ENCODE measurements at places on chromosomes 11 and 22.

DNA sequence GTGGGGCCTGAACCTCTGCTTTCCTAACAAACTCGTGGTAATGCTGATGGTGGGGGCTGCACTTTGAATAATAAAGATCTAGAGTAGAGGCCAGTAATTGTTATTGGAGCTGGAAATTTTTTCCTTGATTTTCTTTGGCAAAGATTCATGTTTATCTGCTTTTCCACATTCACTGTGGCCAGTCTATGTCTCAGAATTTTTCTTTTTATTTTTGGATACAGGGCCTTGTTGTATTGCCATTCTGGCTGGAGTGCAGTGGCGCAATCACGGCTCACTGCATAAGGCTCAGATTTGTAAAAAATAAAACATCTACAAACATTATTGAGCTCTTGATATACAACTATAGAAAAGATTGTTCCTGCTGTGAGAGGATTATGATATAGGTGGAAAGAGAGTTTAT, 1.6 kb downstream of the TMEM135 start:
- ATAC-seq = no peak

DNA sequence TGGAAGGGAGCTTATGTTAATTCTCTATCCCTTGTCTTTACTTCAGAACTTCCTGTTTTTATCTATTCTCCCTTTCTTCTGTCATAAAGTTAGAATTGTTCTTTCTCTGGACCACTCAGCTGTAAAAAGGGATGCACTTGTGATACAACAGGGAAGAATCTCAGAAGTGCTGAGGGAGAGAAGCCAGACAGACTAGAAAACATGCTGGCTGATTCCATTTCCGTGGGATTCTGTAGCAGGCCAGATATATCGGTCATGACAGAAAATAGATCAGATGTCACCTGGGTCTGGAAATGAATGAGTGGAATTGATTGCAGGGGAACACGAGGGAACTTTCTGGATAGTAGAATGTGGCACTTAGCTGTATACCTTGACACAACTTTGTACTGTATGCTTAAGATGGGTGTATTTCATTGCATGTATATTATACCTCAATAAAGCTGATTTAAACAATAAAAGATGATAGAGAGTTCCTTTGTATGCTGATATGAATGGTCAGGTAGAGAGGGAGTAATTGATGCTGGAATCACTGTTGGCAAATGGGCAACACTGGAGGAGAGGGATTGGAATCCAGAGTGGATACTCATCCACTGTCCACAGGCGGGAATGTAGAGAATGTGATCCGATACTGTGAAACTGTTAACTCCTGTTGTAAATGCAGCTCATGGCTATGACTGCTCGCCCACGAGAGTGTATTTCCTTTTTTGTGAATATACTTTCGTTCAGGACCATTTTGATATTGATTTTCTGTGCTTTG, 59.6 kb downstream of the ATXN10 start:
- ATAC-seq = no peak

DNA sequence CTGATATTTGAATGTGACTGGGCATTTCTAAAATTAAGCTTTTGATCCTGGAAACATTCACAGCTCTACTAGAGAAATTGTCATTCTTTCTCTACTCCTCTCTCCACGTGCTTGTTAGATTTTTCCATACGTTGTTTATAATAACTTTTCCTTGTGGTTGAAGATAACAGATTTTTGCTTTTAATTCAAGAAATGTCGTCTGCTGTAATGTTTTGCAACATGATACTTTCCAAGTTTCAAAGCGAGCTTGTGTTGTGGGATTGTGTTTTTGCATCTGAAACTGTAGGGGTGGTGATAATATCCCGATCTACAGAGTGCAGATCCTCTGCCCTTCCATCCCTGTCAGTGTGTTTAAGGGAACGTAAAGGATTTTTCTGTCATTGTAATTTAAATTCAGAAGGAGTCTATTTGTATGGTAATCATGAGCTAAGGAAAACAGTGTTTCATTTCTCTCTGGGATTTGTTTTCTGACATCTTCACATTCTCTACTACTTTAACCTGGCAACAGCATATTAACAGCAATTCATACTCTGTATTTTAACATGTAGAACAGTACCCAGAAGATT, 321.4 kb downstream of the FAT3 start:
- ATAC-seq = no peak

- ATAC-seq = no peak
These were observed 958 bp upstream of the TUT1 start for GRCh38 chr11:62592146-62592815.

DNA sequence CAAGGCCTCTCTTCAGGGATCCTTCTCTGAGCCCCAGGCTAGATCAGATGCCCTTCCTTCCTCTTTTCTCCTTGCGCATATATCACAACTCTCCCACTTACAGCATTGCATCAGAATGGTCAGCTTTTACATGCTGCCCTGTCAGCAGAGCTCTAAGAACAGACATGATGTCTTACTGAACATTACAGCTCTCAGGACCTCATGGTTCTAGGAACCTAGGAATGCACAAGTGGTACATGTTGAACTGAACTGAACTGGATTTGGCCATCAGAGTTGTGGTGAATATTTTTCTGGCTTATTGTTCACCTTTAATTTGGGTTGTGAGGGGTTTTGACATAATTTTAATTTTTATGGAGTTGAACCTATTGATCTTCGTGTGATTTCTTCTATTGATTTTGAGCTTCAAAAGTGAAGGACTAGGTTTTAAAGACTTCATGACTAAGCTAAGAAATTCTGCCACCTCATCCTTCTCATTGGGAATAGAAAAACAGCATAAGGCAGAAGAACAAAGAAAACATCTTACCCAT, 37.7 kb upstream of the SPON1 start:
- peak; percentile 41 for ATAC-seq

DNA sequence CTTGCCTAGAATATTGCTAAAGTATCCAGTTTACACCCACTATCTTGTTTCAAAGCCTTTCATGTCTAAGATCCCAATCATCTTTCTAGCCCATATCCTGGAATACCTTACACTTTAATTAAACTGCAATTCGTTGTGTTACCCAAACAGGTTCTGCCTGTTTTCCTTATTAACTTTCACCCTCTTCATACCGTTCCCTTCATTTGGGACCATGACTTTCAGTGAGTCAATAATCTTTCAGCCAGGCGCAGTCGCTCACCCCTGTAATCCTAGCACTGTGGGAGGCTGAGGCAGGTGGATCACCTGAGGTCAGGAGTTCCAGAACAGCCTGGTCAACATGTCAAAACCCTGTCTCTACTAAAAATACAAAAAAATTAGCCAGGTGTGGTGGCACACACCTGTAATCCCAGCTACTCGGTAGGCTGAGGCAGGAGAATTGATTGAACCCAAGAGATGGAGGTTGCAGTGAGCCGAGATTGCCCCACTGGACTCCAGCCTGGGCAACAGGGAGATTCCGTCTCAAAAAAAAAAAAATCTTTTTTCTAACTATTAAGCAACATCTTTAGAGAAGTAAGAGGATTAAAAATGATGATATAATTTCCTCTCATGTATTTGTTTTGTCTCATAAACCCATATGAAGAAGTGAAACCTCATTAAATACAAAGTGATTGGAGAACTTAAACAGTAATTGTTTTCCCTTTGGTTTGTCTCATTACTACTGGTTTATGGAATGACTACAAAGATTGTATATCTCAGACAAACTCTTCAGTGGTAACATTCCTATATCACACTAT, 20.7 kb downstream of the DMC1 start:
- no peak for ATAC-seq

DNA sequence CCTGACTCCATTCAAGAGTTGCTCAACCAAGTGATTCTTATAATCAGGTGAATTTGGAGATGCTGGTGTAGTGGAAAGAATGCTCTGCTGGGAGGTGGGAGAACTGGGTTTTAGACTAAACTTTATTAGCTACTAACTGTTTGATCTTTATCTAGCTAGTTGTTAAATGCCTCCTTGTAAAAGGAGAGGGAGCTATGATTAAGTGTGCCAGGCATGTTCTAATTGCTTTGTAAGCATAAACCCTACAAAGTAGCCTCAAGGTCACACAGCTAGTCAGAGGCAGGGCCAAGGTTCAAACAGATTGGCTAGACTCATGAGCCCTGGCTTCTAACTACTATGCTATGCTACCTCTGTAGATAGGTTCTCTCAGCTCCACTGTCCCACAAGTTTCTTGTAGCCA, 105.5 kb downstream of the NXPE2 start:
- ATAC-seq = no peak

- no peak for ATAC-seq
These were observed 858.4 kb upstream of the CCDC90B start for GRCh38 chr11:84144531-84144930.

DNA sequence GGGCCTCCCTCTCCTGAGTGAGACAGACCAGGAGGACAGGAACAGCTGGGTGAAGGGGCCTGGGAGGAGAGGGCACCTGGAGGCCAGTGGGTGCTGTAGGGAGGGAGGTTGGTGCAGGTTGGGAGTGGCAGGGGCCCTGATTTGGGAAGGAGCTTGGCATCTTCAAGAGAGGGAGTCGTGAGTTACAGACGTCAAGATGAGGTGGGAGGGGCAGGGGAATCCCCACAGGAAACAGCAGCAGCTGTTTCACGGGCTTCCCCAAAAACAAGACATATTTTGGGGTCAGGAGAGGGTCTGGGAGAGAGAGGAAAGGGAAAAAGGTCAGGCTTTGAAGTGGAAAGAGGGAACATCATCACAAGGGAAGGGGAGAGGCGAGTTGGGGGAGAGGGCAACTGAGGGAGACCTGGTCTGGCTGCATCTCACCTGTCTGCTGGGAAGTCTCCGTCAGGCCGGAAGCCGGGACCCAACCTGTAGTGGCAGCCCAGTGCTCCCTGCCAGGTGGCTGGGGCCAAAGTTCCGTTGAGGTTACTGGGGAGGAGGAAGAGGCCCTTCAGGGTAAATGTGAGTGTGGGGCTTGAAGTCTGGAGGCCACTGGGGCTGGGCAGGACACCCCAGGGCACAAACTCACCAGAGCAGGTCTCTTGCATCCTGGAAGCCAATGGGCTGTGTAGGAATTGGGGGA, 4.4 kb downstream of the NAALADL1 start:
- no peak for ATAC-seq

GRCh38 chr11:133207995-133208394, 324.3 kb downstream of the OPCML start:
- ATAC-seq = no peak

GRCh38 chr11:57490456-57491248, 24.9 kb downstream of the SLC43A1 start:
- ATAC-seq = no peak

DNA sequence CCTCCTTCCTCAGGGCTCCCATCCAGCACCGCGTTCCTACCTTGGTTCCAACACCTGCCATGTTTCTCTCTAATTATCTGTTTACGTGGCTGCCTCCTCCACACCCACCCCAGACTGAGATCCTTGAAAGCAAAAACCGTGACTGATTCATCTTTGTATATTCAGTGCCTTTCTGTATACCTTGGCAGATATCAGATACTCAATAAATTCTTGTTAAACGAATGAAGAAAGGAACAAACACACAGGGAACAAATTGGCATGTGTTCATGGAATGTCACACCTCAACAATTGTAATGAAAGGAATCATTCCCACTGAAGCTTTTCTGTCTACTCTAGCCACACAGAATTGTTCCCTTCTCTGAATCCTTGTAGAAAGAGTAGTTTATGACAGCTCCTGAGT, 20.4 kb upstream of the LRRC55 start:
- no peak for ATAC-seq

DNA sequence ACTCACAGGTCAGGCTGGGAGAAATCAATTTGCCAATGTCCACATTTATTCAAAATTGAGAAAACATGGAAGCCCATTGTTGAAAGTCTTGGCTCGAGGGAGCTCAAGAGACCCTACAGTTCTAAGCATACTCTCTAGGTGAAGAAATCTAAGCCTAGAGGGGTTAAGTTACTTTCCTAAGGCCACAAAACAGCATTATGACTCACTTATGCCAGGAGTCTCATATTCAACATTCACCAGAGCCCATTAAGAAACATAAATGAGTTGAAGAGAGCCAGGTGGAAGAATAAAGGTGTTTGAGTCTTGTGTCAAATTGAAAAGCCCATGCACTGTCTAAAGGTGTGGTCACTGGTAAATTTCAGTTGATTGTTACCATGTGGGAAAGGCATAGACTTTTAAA, 108.1 kb downstream of the INSC start:
- ATAC-seq = no peak

DNA sequence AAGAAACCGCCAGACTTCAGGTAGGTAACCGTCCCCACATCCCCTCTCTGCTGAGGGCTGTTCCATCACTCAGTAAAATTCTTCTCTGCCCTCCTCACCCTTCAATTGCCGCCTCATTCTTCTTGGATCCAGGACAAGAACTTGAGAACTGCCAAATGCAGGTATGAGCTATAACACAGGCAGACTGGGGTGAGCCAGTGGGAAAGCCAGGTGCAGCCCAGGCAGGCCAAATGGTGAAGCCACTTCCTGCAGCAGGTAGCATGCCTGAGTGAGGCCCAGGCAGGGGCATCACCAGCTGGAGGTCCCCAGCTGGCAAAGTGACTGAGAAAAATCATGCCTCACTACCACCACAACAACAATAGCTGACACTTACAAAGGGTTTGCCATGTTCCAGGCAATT, 22.4 kb upstream of the API5 start:
- no peak for ATAC-seq

DNA sequence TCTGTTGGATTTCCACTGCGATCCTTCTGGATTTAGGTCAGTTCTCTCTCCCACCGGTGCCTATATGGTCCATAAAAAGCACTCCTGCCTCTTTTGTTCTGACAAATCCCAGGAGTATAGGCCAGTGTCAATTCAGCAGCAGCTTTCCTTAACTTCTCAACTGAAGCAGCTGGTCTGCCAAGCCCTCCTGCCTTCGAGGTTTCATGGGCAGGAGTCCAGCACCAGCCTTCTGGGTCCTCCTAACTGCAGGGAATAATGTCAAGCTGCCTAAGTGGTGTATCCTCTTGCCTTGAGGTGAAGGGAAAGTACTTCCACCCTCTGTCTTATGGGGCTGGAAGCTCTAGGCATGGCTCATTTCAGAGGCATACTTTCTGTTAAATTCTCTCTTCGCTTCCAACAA, 149.4 kb upstream of the NCAM1 start:
- ATAC-seq = no peak

- ATAC-seq = no peak
These were observed 17.0 kb upstream of the TMEM218 start for GRCh38 chr11:125128450-125128849.

GRCh38 chr11:66885950-66886440, 29.1 kb downstream of the LRFN4 start:
- ATAC-seq = no peak

- ATAC-seq = no peak
These were observed 101.8 kb downstream of the PHF21B start for GRCh38 chr22:44907765-44908737.

- ATAC-seq = no peak
These were observed 27.8 kb downstream of the GDPD5 start for GRCh38 chr11:75497788-75498409.

- ATAC-seq = no peak
These were observed 26.6 kb downstream of the RCOR2 start for GRCh38 chr11:63890368-63890767.

- ATAC-seq = no peak
These were observed 4.6 kb downstream of the HYLS1 start for GRCh38 chr11:125892071-125892470.

- ATAC-seq = no peak
These were observed 78.3 kb downstream of the LARGE1 start for GRCh38 chr22:33842006-33842354.

GRCh38 chr11:88651556-88651955, 314.0 kb upstream of the CTSC start:
- ATAC-seq = no peak

GRCh38 chr11:13942971-13943381, 19.5 kb upstream of the SPON1 start:
- no peak for ATAC-seq

GRCh38 chr22:24414523-24414922, 12.9 kb upstream of the ADORA2A start:
- no peak for ATAC-seq
